Activated naive CD4-positive, alpha-beta T cell (primary cell): ENCODE measurements at places on chromosomes 1 and 21.

GRCh38 chr1:58818976-58819375, 35.1 kb upstream of the JUN start:
- DNase-seq, result no peak

DNA sequence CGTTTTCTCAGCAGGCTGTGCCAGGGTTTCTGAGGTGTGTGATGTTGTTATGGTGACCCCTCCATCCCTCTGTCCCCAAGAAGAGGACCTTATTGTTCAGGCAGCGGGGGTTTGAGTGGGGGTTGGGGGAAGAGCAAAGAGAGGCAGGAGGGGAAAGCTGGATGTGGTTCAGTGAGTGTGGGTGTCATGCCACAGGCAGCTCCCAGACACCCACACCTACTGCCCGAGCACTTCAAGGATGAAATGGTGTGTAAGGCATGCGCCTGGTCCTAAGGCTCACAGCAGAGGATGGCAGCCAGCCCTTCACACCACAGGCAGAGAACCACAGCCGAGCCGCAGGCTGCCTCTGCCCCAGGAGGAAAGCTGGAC, 49.9 kb upstream of the STUM start:
- DNase-seq, result no peak

DNA sequence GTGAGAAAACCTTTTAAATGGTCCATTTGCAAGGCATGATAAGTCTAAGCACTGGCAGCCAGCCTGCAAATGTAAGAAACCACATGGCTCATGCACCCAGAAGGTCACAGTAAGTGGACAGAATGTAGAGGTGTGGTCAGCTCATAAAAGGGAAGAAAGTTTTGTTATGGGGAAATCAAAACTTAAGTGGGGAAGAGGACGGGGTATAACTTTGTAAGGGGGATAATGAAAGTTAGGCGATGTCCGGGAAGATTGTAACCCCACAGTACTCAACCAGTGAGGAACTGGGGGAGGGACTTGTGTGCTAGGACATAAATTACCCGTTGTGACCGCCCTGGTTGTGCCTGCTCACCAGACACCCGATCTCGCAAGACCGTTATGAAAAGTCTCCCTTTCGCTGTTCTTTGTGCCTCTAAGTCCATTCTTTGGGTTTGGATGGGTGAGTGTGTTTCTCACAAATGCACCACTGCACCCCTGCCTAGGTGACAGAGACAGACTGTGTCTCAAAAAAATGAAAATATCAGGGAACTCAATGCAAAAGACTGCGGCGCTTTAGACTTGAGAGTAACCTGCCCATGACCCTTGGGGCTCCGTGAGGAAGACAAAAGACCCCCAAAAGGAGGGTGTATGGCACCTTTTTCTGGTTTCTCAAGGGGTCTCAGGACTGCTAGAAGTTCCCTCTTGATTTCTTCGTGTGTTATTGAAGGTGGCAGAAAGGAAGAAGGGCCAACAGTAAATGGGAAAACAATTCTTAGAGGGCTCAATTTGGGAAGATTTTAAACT, 28.6 kb upstream of the ZNF496 start:
- DNase-seq, result no peak

- no peak for DNase-seq
Observed at GRCh38 chr1:78843546-78843945, 163.0 kb downstream of the ADGRL4 start.

DNA sequence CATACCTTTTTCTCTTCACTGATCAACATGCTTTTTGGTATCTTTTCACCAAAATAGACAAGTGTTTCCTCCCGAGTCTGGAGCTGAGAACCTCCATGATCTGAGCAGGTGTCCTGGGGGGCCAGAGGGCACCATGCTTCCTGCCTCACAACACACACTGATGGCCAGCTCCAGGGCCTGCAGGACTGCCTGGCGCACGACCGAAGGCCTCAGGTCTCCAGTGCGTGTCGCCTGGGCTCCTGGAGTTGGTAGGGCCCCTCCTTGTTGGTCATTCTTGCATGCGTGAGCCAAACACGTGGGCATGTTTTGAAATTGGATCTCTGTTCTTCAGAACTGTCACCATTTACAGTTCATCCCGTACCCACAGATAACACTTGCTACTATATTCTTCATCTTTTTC, 64.4 kb downstream of the SLC37A1 start:
- no peak for DNase-seq

- DNase-seq, result no peak
Observed at GRCh38 chr21:33255404-33255803, 10.8 kb upstream of the IL10RB start.

- no peak for DNase-seq
Observed at GRCh38 chr1:6126028-6126427, 54.1 kb downstream of the CHD5 start.

DNA sequence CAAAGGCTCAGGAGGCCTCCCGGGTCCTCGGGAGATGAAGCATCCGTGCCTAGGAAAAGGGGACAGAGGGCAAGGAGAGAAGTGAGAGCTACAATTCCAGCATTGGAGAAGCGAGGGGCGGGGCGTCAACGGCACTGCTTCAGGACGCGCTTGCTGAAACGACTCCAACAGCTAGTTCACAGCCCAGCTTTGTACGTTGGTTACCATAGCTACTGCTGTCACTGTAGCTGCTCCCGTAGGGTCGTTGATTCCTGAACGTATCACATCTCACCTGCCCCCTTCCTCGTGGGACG, 63.1 kb downstream of the TOR1AIP2 start:
- no peak for DNase-seq

DNA sequence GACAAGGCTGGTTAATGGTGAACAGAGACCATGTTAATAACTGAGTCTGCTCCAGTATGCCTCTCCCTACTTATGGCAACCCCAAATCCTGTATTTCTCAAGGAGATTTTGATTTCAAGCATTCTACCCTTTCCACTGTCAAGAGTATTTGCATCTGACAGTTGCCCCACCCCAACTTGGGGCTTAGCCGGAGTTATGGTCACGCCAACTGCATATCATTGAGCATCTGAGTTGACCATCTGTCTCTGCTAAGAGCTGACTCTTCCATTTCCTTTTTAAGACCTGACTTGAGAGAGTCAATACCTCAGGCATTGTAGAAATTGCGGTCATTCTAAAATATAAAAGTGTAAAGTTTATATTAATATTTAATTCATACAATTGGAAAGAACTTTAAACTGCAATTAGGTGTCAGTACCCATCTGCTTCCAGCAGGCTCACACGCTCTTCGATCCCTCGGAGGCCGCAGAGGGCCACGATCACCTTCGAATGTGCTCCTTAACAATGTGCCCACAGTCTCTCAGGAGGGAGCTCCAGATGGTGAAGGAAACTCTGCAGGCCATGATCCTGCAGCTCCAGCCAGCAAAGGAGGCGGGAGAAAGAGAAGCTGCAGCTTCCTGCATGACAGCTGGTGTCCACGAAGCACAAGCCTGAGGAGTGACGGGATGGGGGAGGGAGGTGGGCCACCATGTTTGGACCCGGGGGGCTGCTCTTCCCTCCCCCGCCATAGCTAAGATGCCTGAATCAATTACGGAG, 409.8 kb downstream of the DISC1 start:
- DNase-seq, result no peak

DNA sequence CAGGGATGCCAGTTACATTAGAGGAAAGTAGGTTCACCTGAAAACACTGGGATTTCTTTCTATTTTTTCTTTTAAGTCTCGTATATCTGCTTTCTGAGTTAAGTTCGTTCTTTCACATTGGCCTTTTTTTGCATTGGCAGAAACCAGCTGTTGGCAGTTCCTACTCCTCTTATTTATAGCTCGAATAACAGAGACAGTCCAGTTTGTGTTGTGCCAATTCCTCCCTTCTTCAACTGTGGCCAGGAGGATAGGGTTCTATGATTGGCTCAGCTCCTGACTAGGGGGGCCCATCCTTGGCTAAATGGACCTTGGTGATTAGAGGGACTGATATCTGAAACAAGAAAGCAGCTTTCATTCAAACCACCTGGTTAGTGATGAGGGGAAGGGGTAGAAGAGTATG, 115.8 kb downstream of the RPS6KC1 start:
- DNase-seq, result no peak

GRCh38 chr1:173432331-173432730, 44.8 kb upstream of the PRDX6 start:
- no peak for DNase-seq

DNA sequence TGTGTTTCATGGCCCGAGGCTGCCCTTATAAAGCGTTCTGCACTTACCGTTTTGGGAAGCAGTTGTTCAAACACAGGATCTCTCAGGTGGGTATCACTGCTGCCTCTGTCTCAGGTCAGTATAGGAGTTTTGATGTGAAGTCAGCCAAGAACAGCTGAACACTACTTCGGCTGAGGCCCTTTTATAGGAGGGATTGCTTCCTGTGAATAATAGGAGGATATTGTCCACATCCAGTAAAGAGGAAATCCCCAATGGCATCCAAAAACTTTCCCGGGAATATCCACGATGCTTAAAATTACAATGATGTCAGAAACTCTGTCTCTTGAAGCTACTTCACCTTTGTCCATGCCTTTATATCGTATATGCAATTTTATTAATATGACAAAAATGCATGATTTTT, at the start of gene SELE:
Gene SELE (minus strand): TSS at position 156 of the 400 bp plus-strand sequence. CDS start 467 bp downstream, outside the sequence.
- DNase-seq, result no peak

- no peak for DNase-seq
Observed at GRCh38 chr1:86503406-86504136, 34.8 kb downstream of the CLCA1 start.

DNA sequence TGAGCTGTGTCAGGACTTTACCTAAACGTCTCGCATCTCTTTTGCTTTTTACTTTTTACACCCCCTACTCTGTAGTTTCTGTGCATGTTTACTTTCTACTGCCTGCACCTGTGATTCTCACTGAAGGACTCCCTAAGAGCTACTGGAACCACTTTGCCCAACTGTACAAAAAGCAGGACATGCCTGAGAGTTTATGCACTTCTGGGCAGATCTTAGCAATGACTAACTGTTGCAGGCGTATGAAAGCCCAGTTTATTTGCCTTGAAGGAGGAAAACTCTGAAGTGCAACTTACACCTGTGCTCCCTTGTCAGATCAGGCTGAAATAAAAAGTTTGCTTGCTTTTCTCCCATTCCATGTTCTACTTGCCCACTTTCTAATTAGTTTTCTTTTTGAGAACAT, 467.0 kb upstream of the USP24 start:
- no peak for DNase-seq

DNA sequence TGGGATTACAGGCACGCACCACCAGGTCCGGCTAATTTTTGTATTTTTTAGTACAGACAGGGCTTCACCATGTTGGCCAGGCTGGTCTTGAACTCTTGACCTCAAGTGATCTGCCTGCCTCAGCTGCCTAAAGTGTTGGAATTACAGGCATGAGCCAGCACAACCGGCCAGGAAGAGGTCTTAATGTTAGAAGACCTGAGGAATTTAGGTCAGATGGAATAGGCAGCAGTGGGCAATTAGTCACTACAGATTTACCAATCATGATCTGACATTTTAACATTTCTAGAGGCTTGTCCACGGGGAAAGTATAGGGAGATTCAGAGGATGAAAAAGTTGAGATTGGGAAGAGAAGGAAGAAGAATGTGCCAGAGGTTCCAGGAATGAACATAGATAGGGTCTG, 8.9 kb upstream of the APP start:
- DNase-seq, result no peak

- no peak for DNase-seq
Observed at GRCh38 chr21:18318156-18318555, 73.5 kb downstream of the CHODL start.

DNA sequence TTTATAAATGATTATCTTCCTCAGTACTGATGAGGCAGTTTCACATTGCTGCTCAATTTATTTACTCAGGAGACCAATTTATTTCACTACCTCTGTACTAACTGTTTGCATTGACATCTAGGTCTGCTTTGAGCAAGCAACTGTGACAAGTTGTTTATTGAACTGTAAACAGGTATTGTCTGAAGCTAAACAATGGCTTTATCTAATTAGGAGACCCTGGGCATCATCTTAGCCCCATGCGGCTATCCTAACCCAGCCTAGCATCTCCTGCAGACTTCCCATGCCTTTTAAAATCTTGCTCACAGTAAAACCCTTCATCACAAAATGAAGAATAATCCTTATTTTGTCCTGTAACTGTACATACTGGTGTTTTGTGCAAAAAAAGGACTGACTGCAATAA, 348.2 kb downstream of the RWDD3 start:
- no peak for DNase-seq

DNA sequence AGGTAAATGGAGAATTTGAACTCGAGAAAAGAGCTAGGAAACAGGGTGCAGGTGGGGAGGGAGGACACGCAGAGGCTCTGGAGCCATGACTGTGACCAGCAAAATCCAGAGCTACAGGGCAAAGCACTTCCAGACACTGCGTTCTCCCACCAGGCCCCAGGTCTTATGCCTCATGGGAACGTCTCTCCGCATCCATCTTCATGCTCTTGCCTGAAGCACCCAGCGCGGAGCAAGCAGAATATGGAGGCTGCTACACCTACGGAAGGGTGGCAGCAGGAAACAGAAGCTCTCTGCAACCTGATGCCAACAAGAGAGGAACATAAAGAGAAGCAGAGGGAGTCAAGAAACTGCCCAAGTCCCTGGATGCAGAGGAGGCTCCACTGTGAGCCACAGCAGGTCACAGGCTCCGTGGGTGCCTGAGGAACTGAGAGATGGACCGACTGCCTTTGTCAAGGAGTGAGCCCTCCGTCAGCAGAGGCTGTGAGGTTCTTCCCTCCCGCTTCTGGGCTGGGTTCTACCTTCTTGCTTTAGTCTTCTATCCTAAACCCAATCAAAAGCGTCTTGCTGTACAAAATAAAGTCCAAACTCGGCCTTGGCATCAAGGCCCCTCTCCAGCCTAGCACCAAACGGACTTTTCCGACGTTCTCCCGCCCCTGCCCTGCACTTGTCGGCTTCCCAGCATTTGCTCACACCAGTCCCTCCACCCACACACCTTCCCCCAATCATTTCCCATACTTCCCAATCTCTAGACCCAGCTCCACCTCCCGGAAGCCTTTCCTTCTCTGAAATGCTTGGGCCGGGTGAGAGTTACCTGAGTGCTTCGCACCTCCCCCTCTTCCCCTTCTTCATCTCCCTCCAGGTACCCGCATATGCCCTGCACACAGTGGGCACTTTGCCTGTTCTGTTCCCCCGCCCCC, 930 bp downstream of the DHCR24 start:
- DNase-seq, result no peak

- no peak for DNase-seq
Observed at GRCh38 chr1:33261344-33261743, 5.1 kb downstream of the ZNF362 start.
